ENCODE measurements at places on chromosomes 4 and X. TPM values are rescaled to one million over a fixed set of nuclear protein-coding genes. Genes with fewer than 3 reads are reported as not detected.

Gene SMPX
- not detected for total RNA-seq

Gene PABPC1L2A
- total RNA-seq = 0.23 TPM

GRCh38 chr4:78638337-78639172 lies 87.0 kb downstream of the ANXA3 start:
- DNase-seq = no peak

GRCh38 chr4:99624141-99624719 lies 33.4 kb downstream of the C4orf54 start:
- no peak for DNase-seq

DNA sequence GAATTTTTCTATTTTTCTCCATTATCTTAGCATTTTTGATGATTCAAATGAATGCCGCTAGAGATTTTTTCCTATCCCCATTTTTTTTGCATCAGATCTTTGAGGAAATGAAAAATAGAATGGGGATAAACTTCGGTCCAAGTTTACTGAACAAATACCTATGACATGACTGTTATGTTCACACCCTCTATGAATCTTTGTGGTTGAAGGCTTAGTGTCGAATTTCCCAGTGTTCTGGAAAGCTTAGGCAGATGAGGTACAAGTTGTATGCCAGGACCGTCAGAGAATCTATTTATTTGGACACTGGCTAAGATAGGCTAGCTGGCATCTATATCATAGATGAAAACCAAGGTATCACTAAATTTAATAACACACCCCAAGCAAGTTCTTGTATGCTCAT lies 123.4 kb downstream of the SPCS3 start:
- DNase-seq = no peak

DNA sequence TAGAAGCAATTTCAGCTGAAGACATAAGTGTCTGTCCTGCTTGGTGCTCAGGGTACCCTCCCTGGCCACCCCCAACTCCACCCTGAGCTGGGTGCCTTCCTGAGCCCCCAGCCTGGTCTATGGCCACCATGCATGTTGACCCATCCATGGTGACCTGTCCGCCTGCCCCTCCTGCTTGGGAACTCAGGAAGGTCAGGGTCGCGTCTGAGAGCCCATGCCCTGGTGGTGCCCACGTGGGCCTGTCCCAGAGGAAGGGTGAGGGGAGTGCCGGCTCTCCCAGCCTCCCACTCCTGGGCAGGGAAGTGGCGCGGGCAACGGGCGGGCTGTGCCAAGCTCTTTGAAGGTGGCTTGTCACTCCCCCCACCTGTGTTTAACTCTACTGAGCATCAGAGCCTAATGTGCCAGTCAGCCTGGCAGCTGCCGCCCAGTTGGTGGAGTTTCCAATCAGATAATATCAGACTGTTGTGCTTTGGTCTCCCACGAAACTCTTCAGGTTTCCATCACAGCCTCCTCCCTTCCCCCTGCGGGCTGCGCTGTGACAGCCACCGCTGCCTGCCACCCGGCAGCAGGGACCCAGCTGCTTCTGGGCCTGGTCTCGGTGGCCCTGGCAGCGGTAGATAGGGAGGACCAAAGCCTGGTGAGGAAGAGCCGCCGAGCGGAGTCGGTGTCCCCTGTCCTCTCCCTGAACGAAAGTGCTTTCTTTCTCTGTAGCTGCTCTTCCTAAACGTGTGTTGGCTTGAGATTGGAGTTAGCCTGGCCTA lies 4.8 kb downstream of the SH3BP2 start:
- no peak for DNase-seq

DNA sequence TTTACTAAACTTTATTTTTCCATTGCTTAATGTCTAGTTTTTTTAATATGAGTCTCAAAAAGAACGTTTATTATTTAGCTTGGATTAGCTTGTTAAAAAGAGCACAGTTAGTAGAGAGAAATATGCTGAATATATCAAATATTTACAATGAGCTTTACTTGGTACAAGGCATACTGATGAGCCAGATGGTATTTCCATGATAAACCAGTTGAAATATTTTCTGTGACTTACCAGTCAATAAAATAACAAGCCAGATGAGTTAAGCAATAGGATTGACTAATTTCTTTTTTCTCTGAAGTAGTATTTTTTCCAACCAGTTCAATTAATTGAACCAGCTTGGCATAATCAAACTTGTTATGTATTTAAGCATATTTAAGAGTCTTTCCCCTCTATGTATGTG lies 134.1 kb downstream of the KLHL34 start:
- DNase-seq = no peak

- DNase-seq = no peak
Measured at GRCh38 chrX:7586126-7586525, 256.8 kb upstream of the VCX start.

DNA sequence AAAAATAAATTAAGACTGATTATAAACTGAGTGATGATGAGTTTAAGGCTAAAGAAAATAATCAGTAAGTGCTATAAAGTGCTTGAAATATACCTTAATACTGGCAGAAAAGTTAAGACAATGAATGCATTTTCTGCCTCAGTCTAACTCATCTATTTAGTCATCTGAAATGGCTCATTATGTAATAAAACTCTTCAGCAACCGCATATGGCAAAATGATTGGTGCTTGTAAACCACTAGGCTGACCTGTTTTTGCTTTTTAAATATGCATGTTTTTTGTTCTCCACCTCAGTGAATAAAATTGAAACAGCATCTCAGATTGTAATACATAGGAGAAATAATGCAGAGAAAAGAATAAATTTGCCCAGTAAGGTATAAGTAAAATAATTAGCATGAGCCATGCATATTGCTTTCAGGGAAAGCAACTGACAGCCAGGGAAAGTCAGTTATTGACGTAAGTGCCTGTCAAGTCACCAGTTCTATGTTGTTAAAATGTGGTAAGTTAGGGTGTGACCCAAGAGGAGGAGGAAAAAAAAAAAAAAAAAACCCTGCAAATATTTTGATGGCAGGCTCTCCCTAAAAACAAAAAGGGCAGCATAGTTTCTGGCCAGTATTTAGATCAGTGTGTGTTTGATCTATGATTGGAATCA lies 167.5 kb downstream of the PALLD start:
- no peak for DNase-seq

GRCh38 chrX:29145316-29145715 lies 558.1 kb downstream of the IL1RAPL1 start:
- DNase-seq = no peak

DNA sequence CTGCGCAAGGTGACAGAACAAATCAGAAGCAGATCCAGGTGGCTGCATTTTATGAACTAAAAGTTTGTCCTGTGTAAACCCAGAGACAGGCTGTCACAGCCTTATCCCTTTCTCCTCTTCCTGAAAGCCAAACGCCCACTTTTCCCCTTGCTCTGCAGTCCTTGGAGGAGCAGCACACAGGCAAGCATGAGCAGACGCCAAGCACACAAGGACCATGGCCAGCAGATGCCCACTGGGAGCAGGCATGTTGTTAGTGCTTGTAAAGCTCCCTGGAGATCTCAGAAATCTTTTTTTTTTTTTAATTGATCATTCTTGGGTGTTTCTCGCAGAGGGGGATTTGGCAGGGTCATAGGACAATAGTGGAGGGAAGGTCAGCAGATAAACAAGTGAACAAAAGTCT lies 11.5 kb upstream of the HOPX start:
- DNase-seq = no peak

- DNase-seq = no peak
Measured at GRCh38 chr4:179855469-179855868, 2387.7 kb upstream of the TENM3 start.

DNA sequence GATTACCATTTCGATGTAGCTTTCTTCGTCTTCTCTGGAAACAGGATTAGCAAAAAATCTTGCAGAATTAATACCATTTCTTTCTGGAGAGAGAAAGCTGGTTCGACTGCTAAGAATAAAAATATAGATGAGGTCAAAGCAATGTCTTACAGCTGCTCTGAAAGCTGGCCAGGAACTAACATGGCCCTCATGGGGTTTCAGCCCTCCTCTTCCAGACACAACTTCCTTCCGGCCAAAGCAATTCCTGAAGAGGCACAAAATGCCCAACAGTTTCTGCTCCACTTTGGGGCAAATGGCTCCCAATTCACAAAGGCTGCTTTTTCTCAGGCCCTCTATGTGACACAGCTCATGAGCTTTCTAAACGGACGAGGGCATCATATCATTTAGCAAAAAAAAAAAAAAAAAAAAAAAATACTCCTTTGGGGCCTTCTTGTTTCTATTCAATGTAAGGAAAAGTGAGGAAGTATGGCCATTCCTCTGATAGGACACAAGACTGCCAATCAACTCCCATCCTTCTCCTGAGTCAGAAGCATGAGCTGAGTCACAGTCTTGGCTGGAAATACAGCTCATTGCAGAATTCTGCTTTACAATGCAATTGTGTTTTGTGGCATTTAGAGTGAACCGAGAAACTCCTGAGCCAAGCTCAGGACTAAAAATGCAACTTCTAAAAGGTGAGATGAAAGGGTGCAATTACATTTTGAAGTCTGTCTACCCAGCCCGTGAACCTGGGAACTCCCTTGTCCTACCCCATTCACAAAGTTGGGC lies 42.7 kb upstream of the CTAG2 start:
- no peak for DNase-seq
